ENCODE measurements at places on chromosomes 1 and 21.

GRCh38 chr21:39845571-39846130, 21.6 kb upstream of the PCP4 start:
- no peak for DNase-seq

DNA sequence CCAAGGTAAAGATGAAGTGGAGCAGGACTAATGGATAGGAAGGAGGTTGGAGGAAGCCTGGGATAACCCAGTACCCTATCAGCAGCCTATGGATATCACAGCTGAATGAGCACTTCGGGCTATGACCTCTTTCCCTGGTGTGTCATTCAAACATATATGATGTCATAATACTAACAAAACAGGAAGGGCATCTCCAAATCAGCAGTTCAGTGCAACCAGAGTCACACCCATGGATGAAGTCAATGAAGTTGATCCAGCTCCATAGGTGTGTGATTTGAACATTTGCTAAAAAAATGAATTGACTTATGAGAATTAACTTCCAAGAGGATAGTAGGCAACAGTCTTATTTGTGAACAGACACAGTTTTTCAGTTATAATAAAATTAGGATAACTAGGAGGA, 1.7 kb upstream of the C1orf116 start:
- no peak for DNase-seq

DNA sequence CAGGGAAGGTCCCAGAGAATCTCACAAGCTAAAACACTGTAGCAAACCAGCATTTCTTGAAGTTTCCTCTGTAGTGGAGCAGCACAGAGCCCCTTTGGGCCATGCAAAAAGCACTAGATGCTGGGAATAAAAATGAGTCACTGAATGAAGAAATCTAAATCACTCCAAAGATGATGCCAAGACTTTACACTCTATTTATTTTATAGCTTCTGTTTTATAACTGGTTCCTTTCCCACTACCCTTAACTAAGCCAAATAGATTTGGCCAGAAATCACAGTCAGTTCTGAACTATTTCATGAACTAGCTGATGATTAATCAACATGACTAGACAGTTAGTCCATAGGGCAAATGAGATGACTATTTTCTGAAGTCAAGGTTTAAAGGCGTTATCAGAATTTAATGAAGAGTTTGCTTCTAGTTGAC, 89.5 kb downstream of the SCMH1 start:
- peak; percentile 77 for DNase-seq

GRCh38 chr1:44151332-44151731, 9.9 kb upstream of the KLF18 start:
- no peak for DNase-seq

DNA sequence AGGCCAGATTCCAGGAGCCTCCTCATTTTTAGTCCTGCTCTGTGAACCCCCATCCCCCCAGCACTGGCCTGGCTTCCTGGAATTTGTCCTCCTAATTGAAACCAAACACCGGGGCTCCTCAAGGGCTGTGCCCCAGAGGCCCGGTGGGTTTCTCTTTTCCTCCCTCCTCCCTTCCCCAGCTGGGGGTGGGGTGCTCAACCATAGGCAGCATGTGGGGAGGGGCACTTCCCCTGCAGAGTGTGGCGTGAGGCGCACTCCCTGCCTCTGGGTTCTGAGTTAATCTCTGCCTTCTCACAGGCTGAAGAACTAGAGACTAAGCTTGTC, 67.5 kb upstream of the ACOT11 start:
- no peak for DNase-seq

GRCh38 chr1:200435200-200435780, 25.5 kb upstream of the ZNF281 start:
- no peak for DNase-seq

GRCh38 chr1:211985556-211986264, 49.6 kb downstream of the INTS7 start:
- no peak for DNase-seq

DNA sequence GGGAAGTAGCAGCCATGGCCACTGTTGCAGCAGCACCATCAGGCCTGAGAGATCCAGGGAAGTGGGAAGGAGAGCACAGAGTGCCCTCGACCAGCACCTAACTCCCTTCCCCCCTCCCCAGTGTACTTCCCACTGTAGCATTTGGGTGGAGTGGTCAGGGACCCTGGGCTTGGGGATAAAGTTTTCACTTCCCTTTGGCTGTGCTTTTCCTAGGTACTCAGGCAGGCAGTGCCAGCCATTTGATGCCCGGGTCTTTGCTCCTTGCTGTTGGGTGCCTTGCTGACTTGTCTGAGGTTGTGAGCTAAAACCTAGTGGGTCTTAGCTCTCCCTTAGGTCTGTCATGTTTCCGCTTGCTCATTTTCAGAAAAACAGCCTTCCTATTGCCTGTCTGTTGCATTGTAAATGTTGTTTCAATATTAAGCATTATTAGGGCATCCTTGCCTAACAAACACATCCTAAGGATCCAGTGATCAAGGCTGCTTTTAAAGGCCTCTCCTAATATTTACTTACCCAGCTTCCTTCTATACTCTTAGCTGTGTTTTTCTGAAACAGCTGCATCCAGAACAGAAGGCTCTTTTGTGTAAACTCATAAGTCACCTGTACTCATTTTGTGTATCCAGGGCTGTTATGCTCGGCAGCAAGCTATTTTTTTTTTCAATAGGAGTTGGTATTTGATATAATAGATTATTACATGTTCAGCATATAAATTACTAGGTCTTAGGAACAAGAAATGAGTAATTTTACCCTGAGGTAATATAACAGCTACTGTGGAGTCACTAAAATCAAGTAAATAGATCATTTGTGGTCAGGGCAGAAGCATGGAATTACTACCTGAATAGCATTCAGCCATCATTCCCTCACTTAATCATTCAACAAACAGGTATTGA, 418.6 kb upstream of the PROX1 start:
- peak; percentile 6 for DNase-seq

GRCh38 chr1:12040457-12041051, 21.3 kb downstream of the MIIP start:
- no peak for DNase-seq
